Renal cortex interstitium (tissue), 15 donors: ENCODE measurements at places on chromosomes 11 and 22. TPM values are rescaled to one million over a fixed set of nuclear protein-coding genes. Genes with fewer than 3 reads are reported as not detected.

VPREB3 gene
- polyA plus RNA-seq, result 1.2 TPM

KRTAP5-10 gene
- polyA plus RNA-seq, result 0.44 TPM

PLAAT5 gene
- 0.70 TPM for polyA plus RNA-seq

LMF2 gene
- polyA plus RNA-seq, result 58.1 TPM

PCNX3 gene
- polyA plus RNA-seq, result 24.0 TPM

DNA sequence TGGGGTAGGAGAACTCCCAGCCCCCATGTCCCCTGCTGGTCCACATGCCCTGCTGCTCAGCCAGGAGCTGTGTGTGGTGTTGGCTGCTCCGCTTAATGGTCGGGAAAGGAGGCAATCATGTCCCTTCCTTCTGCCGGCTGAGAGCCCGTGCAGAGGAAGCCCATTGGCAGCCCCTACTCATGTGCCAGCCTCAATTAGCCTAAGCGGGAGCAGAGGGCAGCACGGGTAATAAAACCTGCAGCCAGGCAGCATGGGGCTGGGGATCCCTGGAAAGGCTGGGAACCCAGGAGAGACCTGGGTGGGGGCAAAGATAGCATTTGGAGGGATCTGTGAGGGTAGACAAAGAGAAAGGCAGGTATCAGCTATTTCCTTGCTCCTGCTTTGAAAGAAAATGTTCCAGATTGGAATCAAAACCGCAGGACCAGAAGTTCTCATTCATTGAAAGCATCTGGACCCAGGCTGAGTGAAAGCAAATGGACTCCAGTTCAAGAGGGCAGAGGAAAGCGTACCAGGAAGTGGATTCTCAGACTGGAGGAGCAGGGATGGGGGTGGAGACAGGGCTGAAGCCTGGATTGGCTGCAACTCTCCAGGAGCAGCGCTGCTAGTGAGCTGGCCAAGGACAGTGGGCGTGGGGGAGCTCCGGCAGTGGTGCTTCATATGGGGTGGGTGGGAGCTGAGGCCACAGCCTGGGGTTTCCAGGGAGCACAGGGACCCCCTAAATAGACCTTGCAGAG, 103.4 kb upstream of the NECTIN1 start:
- peak; percentile 76 for DNase-seq

DNA sequence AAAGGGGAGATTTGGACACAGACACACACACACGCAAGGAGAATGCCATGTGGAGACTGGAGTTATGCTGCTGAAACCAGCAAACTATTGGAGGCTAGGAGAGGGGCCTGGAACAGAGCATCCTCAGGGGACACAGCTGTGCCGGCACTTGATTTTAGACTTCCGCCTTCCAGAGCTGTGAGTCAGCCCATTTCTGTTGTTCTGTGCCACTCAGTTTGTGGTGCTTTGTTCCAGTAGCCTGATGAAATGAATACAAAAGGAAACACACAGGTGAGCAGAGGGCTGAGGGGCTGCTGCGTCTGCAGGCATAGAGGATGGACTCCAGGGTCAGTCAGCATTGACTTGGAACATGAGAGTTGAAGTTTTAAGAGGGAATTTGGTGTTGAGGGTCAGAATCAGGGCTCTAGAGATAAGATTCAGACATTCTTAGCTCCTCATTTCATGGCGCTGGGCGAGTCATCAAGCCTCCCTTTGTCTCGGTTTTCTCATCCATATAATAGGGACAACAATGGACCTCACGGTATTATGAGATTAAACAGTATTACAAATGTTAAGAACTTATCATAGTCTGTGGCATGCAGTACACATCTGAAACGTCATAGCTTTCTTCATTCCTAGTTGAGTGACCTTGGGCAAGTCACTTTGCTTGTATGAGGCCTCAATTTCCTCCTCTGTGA, 191.0 kb downstream of the MIAT start:
- no peak for DNase-seq

- no peak for DNase-seq
Observed at GRCh38 chr22:46084943-46085827, 65.1 kb upstream of the PPARA start.

DNA sequence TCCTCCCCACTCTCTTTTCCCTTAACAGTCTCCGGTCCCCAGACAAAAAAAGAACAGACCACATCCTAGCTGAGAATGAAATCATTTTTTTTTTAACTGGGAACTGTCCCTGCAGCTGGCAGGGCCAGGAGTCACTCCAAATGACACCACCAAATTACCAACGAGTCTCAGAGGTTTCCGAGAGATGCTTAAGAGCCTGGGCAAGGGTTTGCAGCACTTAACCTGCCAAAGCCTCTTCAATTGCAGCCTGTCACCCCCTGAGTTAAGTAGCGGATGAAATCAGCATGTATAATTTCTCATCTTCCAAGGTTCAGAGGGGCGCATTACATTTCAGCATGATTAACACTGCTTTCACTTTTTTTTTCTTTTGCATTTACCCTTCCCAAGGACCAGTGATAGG, 71.8 kb downstream of the TENM4 start:
- no peak for DNase-seq

GRCh38 chr11:99333621-99334020, 312.9 kb downstream of the CNTN5 start:
- no peak for DNase-seq
